Activated naive CD4-positive, alpha-beta T cell (primary cell): ENCODE measurements at places on chromosomes 2 and 18.

DNA sequence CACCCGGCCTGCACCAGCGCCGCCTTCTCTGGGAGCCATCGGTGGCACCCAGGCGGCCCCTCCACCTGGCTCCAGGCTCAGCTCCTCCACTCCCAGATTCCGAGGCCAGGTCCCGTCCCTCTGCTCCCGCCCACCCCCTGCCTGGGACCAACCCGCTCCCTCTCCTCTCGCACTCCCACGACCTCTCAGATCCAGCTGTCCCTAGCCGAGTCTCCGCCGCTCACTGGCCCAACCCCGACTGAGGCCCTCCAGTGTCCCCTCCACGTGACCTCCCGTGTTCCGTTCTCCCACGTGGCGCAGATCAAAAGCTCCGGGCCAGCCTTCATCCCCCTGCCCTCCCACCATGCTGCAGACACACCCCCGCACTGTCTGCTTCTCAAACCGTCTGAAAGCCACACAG lies 14.4 kb upstream of the SALL3 start:
- no peak for DNase-seq

- no peak for DNase-seq
Observed at GRCh38 chr2:63000801-63001200, 49.8 kb upstream of the OTX1 start.

DNA sequence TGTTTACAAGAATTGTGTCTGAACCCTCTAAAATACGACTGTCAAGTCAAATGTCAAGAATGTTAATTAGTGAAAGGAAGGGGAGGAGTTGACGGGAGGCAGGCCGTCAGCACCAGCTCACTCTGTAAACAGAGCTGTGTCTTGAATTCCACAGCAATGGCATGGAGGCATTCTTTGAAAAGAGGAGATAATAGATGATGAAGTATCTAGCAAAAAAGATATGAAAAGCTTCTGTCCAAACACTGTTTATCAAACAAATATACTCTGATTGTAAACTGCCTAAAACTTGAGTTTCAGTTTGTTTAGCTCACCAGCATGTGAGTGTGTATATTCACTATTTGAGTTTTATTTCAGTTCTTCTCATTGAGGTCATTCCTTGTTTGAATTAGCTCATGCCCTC lies 94.7 kb upstream of the CDC42EP3 start:
- DNase-seq = no peak

DNA sequence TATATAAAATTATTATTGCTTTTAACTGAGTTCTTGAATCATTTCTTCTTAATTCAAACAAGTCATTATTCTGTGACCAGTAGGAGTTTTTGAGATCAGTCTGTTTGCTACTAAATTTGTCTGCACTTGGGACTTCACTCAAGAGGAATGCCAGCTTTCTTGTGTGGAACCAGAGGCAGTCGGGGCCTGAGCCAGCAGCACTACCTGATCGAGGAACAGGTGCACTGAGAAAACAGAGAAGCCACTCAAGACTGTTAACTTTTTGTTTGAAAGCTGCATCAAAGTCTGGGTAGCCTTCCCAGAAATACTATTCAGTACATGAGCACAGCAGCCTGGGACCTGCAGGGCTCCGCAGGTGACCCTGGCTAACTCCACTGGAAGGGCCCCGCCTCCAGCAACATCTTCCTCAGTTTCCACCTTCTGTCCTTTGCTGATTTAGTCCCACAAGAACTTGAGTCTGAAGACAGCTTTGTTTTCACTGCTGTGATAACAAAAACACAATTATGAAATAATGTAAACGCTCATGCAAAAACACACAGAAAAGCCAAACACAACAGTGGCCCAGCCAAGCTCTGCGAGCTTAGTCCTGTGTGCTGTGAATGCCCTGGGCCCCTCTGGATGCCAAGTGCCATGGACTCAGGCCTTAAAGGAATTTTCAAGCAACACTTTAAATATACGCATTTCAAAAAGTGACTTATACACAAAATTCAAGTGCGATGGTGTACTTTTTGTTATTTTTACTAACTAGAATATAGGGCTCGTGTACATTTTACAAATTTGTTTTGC lies 62.0 kb downstream of the SH3YL1 start:
- no peak for DNase-seq

DNA sequence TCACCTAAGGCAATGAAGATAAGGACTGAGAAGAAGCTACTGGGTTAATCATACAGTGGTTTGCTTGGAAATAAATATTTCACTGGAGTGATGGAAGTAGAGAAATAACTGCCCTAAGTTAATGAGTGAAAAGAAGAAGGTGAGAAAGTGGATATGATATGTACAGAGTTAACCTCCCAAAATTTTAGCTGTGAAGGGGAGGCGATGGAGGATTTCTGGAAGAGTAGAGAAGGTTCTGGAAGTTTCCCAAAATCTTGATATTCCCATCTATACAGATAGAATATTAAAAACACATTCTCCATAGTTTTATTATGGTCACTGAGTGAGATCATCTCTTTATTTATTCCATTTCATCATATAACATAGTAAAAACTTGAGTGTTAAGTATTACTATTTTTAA lies 296.6 kb upstream of the RGPD4 start:
- DNase-seq = no peak

GRCh38 chr18:62897153-62897552 lies 181.8 kb downstream of the PHLPP1 start:
- DNase-seq = no peak

- no peak for DNase-seq
Observed at GRCh38 chr18:36162981-36163380, 24.3 kb upstream of the MOCOS start.

DNA sequence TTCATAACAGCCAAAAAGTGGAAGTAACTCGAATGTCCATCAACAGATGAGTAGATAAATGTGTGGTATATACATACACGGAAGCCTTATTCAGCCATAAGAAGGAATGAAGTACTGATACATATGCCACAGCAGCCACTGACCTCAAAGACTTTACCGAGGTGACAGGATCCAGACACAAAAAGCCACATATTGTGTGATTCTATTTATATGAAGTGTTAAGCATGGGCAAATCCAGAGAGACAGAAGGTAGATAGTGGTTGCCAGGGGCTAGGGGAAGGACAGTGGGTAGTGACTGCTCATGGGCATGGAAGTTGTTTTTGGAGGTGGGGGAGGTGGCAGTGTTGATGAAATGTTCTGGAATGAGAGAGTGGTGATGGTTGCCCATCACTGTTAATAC lies 33.9 kb downstream of the ZAP70 start:
- DNase-seq = no peak

- DNase-seq = no peak
Observed at GRCh38 chr2:106523976-106524665, 37.0 kb downstream of the CD8B2 start.

DNA sequence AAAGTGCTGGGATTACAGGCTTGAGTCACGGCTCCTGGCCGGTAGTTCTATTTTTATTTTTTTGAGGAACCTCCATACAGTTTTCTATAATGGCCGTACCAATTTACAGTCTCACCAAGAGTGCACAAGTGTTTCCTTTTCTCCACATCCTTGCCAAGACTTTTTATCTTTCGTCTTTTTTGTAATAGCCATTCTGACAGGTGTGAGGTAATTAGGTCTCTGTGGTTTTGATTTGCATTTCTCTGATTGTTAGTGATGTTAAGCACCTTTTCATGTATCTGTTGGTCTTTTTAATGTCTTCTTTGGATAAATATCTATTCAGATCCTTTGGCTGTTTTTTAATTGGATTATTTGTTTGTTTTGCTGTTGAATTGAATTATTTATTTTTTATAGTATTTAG lies 9.3 kb downstream of the ARMC9 start:
- DNase-seq = no peak

GRCh38 chr2:46050489-46050888 lies 246.7 kb upstream of the EPAS1 start:
- DNase-seq = no peak

DNA sequence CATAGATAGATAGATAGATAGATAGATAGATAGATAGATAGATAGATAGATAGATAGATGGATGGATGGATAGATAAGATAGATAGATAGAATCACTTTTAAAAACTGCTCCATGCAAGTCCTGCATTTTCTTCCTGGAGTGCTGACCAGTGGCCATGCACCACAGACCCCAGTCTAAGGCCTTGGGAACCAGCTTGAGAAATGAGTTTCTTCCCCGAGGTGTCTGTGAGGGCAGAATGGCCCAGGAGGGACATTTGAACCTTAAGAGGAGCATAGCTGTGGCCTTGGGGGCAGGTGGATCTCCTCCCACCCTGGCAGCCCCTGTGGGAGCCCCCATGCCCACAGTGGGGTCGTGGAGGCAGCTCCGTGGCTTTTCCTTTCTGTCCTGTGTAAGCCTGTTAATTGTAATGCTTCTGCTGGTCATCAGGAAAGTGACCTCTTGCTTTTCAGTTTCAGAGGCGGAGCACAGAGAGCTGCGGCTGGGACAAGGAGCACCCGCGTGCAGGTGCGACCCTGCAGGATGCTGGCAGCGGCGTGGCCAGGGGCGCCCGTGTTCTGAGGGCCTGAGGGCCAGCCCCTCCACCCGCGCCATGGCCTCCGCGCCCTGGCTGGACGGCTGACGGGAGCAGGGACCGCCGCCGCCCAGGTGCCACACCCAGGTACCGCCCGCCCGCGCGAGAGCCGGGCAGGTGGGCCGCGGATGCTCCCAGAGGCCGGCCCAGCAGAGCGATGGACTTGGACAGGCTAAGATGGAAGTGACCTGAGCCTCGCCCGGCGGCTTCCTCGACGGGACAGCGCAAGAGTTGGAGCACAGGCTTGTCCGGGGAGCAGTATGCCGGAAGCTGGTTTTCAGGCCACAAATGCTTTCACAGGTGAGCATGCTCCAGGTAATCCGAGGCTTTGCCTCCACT lies 168.6 kb downstream of the LDLRAD4 start:
- no peak for DNase-seq

DNA sequence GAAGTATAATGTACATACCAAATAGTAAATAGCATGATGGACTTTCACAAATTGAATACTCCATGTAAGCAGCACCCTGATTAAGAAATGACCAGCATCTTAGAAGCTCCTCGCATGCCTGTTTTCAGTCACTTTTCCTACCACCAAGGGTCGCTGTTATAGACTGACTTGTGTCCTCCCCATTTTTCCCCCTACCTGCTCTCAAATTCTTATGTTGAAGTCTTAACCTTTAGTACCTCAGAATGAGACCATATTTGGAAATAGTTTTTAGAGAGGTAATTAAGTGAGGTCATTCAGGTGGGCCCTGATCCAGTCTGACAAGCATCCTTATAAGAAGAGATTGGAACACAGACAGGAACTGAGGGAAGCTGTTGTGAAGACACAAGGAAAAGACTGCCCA lies 125.9 kb downstream of the LYPD6 start:
- no peak for DNase-seq

- no peak for DNase-seq
Observed at GRCh38 chr2:12819103-12819475, 102.4 kb downstream of the TRIB2 start.

DNA sequence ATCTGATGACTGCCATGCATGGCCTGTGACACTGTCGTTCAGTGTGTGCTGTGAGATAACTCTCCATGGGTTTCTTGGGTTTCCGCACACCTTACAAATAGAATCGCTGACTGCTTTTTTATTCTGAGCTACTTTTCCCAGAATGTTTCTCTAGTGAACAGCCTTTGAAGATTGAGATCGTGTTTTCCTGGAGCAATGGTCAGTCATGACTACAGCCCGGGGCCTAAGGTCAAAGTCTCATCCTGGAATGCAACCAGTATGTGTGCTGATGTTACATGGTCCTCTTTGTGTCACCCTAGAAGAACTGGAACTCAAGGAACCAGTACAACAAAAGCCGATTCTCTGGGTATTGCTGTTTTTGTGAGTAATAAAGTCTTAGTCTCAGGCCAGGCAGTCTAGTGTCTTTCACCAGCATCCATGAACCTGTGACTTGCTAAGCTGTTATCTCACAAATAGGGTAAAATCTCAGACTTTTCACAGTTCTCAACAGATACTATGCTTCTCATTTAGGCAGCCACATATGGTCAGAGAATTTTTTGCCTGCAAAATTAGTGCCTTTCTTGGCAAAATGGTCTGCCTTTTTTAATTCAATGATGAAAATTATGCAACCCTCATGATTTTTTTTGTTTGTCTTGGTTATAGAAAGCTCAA lies 124.9 kb upstream of the PIEZO2 start:
- DNase-seq = no peak

DNA sequence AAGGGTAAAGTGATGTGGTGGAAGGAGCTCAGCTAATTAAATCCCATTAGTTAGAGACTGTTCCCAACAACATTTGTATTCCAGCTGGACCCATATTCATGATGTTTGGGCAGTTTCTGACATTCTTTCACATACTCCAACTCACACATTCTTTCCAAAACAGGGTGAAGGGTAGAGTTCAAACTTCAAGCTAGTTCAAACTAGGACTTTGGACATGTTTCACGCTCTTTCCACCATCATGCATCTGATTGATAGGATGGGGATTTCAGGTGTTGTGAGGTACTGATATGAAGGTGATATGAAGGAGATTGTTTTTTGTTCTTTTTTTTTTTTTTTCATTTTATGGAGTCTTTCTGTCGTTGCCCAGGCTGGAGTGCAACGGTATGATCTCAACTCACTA lies 197.1 kb upstream of the LHCGR start:
- no peak for DNase-seq

- DNase-seq = no peak
Observed at GRCh38 chr2:204842661-204843485, 297.6 kb downstream of the PARD3B start.

DNA sequence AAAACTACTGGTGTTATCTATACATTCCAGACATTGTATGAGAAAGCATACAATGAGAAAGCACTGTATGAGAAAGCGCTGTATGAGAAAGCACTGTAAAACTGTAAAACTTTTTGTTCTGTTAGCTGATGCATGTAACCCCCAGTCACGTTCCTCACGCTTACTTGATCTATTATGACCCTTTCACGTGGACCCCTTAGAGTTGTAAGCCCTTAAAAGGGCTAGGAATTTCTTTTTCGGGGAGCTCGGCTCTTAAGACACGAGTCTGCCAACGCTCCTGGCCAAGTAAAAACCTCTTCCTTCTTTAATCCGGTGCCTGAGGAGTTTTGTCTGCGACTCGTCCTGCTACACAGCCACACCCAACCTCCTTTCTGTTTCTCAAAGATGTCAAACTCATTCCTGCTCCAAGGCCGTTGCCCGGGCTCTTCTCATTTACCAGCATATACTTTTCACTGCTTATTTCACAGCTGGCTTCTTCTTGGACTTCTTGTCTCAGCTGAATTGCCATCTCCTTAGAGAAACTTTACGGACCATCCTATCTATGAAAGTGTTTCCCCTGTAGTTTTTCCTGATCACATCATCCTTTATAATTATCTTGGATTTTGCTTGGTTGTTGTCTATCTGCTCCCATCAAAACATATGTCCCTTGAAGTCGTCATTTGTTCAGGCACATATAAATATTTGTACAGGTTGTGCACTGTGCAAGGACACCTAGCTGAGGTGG lies 29.8 kb upstream of the YES1 start:
- no peak for DNase-seq
